Left ventricle myocardium inferior (tissue), 1 donor: ENCODE measurements at places on chromosomes 4 and X. TPM values are rescaled to one million over a fixed set of nuclear protein-coding genes. Genes with fewer than 3 reads are reported as not detected.

Gene CT45A2
- not detected for total RNA-seq

Gene ZNF81
- 5.8 TPM for total RNA-seq

Gene TMEM156
- not detected for total RNA-seq

Gene ITIH6
- total RNA-seq, result not detected

Gene ASB9
- total RNA-seq, result 1.3 TPM

Gene MTTP
- 3.7 TPM for total RNA-seq

Gene ZAR1
- total RNA-seq, result not detected

Gene NPY1R
- total RNA-seq, result 1.6 TPM

Gene MYOZ2
- 843 TPM for total RNA-seq

DNA sequence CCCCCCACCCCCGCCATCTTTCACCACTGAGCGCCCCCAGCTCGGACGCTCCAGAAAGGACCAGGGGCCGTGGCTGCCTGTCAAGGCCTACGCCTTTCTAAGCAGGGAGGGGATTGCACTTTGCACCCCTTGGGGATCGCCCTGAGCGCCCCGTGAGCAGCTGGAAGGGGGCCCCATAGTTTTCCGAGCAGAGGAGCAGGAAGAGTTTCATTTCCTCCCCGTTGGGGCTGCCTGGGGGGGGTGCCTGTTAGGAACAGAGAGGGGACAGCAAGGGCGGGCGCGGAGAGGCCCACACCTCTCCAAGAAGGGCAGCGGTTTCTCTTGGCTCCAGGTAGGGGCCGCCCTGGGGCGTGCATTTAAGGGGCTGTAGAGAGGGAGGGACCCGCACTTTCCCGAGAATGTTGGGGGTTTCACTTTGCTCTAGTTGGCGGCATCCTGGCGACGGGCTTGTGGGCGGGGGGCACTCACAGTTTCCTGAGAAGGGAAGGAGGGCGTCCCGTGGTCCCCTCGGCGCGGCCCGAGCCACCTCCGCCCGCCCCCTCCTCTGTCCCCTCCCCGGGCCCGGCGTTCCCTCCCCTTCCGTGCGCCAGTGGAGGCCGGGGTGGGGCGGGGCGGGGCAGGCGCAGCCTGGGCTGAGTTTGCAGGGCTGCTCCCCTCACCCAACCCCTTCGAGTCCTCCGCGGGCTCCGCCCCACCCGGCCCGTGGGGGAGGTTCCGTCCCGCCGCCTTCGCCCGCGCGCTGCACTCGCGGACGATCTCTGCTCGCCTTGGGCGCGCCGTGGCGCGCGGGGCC, 82.3 kb upstream of the CD99 start:
- DNase-seq, result peak; percentile 90

DNA sequence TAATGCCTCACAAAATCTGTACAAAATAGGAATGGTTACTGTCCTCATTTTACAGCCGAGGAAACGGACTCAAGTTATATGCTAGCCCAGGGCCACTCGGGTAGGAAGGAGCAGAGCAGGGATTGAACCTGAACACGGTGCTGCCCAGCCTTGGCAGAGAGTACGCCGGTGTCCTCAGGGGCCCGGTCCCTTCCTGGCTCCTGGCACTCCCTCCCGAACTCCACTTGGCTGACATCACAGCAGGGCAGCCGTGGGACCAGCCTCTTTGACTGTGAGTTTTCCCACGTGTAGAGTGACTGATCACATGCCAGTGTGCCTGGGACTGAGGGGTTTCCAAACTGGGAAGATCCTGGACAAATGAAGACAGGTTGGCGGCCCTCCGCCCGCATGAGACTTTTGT, 23.7 kb downstream of the MAN2B2 start:
- no peak for DNase-seq

GRCh38 chr4:177266506-177266905, 43.2 kb upstream of the NEIL3 start:
- no peak for DNase-seq

- no peak for DNase-seq
Measured at GRCh38 chr4:61520166-61520565, 320.0 kb downstream of the ADGRL3 start.

DNA sequence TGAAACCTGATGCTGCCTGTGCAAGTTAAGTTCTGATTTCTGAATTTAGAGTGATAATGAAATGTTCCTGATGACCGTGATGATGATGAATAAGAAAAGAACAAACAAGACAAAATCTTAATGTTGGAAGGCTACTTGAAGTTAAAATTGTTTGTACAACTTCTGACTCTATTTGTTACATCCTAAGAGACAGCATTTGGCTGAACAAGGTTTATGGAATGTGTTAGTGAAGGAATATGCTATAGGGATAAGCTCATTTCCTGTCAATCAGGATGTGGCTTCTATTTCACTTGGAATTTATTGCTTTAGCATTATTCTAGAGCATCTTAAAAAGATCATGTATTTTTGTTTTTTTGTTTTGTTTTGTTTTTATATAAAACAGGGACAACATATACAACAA, 267.5 kb downstream of the FAT4 start:
- no peak for DNase-seq

- no peak for DNase-seq
Measured at GRCh38 chr4:182549356-182549755, 306.2 kb downstream of the TENM3 start.

DNA sequence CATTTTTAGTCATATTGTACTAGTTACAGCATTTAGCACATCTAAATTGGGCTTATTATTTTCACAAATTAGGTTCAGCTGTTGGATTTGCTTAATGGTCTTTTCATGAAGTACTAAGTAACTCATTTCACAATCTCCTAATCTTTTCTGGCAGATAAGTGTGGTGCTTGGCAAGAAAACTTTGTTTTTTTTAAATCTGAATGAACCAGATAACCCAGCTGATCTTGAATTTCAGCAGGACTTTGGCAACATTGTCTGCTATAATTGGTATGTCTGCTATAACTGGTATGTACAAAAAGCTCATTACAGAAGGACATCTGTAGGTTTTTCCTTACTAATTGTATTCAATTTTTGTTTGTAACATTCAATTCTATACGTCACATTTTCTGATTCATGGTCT, 22.7 kb downstream of the WDR19 start:
- DNase-seq, result no peak

DNA sequence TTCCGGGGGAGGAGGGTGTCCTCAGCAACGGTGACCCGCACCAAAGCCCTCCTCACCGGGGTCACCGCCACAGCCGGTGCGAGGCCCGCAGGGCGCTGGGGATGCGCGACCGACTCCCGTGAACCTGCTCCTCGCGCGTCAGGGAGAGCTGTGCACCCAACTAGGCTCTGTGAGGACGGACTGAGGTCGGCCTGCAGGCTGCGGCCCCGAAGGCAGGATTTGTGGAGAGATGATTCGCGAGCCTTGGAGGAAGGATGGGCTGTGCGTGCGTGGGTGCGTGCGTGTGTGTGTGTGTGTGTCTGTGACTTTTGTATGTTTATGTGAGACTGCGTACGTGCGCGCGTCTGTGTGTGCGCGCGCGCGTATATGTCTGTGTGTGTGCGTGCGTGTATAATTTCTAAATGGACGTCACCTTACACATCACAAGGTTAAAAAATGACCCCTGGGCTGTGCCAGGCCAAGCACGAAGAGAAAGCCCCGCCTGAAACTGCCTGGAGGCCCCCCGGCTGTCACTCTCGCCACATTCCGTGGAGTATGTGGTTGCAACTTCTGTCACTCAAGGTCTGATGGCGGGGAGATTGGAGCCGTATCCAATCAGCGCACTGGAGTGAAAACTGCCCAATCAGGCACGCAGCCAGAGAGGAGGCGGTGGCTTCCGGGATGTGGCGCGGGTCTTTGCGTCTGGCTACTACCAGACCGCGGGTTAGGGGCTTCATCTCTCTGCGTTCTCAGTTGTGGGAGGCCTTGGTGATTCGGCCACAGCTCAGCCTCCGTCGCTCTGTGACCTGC, at the start of gene ZNF141:
ZNF141 (plus strand) TSS at position 672 of the 789 bp plus-strand sequence. CDS start 170 bp downstream, outside the sequence.
- DNase-seq, result peak; percentile 96

DNA sequence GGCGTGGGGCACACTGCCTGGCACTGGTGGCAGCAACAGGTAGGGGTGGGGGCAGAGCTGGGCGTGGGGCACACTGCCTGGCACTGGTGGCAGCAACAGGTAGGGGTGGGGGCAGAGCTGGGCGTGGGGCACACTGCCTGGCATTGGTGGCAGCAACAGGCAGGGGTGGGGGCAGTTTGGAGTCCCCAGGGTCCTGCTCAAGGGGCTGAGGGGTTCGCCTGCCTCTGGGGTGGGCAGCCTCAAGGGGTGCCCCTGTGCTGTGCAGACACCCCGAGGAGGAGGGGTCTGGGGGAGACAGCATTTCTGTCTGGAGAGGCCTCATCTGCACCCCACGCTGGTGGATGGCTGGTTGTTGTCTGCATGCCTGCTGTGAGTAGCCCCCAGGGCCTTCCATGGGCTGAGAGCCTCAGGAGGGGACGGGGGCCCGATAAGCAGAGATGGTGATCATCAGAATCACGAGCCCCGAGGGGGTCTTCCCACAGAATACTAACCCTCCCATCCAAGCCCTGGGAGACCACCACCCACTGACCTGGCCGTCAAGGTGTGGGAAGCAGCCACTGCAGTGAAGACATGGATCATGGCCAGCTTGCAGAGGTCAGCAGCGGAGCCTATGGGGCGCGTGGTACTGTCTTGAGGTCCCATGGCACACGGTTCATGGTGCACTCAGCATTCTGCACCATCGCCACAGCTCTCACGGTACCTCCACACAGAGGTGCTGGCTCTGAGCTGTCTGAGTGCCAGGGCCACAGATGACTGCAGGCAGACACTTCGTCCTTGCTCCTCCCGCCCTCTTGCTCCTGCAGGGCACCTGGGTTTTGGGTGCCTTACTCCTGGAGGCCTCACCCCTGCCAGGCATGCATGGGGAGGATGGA, 21.5 kb downstream of the NAT8L start:
- no peak for DNase-seq

- DNase-seq, result no peak
Measured at GRCh38 chrX:4935846-4936245, 1222.4 kb upstream of the PRKX start.

GRCh38 chr4:14855719-14856061, 146.6 kb upstream of the CPEB2 start:
- DNase-seq, result no peak

GRCh38 chrX:10755439-10756334, 135.3 kb upstream of the MID1 start:
- no peak for DNase-seq

DNA sequence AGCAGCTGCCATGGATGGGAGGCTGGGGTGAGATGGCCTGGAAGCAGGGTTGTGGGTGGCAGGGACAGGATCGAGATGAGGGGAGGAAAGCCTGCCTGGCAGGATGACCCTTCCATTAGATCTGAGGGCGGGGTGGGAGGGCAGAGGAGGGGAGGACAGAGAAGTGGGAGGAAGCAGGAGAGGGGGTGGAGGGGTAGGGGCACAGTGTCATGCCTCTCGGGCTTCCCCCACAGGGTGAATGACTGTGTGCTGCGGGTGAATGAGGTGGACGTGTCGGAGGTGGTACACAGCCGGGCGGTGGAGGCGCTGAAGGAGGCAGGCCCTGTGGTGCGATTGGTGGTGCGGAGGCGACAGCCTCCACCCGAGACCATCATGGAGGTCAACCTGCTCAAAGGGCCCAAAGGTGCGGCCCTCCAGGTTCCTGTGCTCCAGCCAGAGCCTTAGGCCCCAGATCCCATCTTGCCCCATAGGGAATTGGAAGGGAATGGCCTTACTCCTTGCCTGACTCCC, 4.9 kb downstream of the DLG3 start:
- DNase-seq, result no peak
